ENCODE measurements at places on chromosomes 12 and 14.

- no peak for DNase-seq
Observed at GRCh38 chr14:33676135-33676566, 274.7 kb downstream of the EGLN3 start.

- no peak for DNase-seq
Observed at GRCh38 chr12:31321897-31322228, 4.1 kb downstream of the SINHCAF start.

DNA sequence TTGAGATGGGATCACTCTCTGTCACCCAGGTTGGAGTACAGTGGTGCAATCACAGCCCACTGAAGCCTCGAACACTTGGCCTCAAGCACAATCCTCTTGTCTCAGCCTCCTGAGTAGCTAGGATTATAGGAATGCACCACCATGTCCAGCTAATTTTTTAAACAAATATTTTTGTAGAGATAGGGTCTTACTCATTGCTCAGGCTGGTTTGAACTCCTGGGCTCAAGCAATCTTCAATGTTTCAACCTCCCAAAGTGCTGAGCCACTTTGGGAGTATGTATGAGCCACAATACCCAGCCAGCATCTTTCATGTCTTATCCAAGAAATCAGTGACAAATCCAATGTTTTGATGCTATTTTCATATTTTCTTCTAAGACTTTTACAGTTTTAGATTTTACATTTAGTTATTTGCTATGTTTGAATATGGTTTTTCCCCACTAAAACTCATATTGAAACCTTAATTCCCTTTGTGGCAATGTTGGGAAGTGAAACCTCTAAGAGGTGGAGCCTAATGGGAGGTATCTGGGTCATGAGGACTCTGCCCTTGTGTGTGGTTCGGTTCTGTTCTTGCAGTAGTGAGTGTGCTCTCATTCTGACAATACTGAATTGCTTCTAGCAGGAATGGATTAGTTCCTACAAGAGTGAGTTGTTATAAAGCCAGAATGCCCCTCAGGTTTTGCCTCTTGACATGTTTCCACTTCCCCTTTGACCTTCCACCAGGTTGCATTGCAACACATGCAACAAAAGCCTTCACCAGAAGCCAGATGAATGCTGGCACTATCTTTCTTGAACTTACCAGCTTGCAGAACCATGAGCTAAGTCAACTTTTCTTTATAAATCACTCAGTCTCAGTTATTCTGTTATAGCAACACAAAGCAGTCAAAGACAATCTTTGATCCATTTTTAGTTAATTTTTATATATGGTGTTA lies 80.8 kb upstream of the AMIGO2 start:
- no peak for DNase-seq

DNA sequence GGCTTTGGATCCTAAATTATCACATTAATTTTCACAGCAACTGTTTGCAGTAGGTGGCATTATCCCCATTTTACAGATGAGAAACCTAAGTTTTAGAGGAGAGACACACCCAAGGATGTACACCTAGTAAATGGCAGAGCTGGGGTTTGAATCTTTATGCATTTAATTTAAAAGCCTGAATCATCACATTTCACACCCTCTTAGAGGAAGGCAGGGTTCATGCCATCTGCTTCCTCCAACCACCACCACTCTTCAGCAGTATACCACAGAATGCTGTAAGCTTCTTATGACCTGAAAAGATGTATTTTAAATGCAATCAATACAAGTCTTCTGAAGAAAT lies 90.3 kb downstream of the CRADD start:
- DNase-seq: no peak

DNA sequence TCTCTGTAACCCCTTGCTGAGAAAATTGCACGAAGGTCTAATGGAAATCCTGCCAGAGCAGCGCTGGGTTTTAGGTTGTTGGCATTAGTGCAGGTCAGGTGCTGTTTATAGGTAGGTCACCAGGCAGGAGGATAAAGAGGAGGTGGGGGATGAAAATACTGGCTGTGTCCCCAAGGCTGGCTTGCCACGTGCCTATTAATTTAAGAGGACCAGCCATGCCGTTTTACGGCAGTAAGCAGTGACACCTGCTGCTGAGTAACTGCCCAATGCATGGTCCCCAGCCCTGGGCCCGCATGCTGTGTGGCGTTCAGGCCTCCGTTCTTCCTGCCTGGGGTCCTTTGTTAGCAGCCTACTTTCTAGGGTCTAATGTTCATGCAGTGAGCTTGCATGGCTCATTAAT lies 67.2 kb downstream of the WDR20 start:
- no peak for DNase-seq

- no peak for DNase-seq
Observed at GRCh38 chr12:19462406-19462805, 23.1 kb downstream of the AEBP2 start.

DNA sequence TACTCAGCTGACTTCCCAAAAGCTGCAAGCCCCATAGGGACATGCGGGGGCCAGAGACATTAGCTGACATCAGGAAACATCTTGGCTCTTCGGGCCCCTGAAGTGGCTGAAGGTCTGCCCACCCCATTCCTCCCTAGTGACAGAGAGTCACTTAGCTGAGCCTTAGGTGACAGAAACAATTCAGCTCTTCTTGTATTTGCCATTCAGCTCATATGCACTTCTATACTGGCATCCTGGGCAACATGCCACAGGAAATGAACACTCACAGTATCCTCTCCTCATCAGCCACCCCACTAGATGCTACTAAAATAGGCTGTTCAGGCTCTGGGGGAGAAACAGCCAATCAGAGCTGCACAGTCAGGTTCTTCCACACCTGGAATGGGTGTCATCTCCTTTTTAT lies 3.4 kb downstream of the DCTN2 start:
- no peak for DNase-seq

DNA sequence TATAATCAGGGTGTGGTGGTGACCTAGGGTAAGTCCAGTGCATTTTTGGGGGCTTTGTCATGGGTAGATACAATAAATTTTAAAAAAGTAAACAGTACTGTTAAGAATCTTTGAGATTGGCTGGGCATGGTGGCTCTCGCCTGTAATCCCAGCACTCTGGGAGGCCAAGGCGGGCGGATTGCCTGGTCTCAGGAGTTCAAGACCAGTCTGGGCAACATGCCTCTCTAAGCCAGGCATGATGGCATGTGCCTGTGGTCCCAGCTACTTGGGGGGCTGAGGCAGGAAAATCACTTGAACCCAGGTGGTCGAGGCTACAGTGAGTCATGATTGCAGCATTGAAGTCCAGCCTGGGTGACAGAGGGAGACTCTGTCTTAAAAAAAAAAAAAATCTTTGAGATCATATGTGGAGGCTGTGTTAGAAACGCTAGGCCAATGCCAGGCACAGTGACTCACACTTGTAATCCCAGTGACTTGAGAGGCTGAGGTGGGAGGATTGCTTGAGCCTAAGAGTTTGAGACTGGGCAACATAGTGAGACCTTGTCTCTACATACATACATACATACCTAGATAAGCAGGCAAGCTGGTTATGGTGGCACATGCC lies 67.7 kb downstream of the PRKCH start:
- no peak for DNase-seq

DNA sequence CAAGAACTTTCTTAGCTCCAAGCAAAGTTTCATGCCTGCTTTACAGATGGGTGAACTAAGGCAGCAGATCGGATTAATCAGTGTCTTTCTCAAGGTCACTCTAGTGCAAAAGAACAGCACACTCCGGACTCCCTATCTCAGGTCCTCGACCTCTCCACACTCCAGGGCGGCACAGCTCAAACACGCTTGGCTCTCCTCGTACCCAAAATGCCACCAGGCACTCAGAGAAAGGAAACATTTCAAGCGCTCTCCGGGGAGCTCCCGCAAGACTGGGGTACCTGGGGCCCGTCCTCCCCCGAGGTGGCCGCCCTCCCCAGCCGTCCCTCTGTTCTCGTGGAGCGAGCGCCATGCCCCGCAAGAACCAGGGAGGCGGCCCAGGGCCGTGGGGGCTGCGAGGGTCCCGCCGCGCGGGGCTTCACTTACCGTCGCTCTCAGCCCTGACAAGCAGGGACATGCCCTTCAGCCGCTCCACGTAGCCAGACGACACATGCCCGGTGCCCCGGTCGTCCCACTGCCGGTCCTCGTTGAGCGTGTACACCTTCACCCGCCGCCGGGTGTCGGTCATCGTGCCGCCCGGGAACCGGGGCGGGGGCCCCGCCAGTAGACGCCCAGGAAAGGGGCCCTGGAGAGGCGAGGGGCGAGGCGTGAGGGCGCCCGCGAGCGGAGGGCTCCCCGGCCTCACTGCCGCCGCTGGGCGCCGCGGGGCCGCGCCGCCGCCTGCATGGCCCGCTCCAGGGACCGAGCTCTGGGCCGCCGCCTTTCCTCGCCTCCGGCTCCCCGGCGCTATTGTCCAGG lies 830 bp downstream of the PPP4R3A start:
- peak; percentile 32 for DNase-seq

DNA sequence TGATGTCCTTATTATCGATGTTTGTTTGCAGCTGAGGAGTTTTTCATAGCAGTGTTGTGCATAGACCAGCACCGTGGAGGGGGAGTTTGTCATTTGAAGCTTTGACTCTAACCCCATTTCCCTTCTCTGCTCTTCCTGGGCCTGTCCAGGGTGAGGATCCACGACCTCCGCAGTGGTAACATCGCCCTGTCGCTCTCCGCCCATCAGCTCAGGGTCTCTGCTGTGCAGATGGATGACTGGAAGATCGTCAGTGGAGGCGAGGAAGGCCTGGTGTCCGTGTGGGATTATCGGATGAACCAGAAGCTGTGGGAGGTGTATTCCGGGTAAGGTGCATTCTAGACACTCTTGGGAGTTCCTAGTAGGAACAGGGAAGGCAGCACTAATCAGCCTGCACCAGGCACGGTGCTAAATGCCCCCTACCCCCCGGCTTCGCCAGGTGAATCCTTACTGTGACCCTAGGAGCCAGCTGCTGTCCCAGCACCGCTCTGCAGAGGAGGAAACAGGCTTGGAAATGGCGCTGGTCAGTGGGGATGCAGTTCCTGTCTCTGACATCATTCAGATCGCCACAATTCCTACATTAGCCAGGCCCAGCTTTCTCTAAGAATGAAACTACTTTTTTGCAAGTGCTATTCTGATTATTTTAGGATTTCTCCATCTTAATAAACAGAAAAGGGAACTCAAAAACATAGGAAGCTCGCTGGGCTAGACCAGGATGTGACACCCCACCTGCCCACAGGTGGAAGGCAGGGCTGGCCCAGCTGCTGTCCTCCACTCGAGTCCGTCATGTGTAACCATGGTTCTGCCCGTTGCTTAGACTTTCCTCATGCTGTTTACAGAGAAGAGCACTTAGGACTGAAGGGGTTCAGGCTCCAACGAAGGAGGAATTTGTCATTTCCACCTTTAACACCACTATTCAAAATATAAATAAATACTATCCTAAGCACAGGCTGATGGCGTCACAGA lies 74.9 kb downstream of the TESC start:
- no peak for DNase-seq

DNA sequence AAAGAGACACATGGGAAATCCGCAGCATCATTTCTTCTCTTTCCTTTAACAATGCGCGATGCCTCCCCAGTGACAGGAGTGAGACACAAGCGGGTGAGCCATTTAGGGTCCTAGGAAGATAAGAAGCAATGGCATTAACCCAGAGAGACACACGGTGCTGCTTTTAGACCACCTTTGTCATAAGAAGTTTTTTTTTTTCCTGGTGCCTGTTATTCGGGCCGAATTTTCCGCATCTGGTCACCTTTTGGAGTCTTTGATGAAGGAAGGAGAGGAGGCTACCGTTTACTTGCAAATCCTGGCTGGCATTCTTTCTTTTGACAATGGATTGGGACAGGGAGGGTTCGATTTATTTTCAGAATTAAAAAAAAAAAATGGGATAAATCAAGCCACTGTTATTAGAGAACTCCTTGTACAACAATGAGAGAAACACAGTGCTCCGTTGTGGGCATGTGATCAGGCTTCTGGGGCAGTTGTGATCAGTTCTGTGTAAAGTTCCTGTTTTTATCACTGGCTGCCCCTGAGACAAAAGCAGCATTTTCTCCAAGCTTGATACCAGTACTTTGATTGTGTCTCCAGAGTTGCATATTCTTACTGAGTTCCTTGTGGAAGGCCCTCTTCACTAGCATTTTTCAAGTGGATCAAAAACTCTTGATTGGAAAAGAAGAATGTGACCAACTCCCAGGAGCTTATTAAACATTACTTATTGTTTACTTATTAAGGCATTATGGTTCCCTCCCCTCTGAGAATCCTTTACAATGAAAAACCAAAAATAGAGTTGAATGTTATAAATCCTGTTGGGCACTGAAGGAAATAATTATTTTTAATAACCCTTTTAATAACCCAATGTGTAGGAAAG lies 1.1 kb downstream of the DIP2B start:
- DNase-seq: no peak

DNA sequence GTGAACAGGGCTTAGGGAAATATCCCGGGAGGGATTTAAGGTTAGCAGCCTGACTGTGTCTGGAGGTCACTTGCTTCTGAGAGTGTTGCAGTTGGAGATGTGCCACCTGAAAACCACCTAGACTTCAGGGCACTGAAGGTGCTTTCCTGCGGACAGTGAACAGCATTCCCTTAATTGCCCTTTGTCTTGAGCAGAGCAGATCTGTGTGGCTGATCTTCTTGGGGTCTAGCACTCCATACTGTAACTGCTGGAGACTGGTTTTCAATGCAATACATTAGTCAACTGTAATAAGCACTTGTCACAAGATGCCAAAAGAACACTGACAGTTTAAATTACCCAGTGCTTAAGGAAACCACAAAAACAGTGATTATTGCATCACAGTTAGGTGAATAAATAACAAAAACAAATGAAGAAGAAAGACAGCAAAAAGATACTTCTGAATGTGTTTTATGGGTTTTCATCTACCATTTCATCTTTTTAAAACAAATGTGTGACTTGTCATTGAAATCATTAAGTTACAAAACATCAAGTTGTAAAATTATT lies 111.8 kb downstream of the PRIMA1 start:
- DNase-seq: no peak

- no peak for DNase-seq
Observed at GRCh38 chr12:106416273-106416672, 58.7 kb downstream of the POLR3B start.

DNA sequence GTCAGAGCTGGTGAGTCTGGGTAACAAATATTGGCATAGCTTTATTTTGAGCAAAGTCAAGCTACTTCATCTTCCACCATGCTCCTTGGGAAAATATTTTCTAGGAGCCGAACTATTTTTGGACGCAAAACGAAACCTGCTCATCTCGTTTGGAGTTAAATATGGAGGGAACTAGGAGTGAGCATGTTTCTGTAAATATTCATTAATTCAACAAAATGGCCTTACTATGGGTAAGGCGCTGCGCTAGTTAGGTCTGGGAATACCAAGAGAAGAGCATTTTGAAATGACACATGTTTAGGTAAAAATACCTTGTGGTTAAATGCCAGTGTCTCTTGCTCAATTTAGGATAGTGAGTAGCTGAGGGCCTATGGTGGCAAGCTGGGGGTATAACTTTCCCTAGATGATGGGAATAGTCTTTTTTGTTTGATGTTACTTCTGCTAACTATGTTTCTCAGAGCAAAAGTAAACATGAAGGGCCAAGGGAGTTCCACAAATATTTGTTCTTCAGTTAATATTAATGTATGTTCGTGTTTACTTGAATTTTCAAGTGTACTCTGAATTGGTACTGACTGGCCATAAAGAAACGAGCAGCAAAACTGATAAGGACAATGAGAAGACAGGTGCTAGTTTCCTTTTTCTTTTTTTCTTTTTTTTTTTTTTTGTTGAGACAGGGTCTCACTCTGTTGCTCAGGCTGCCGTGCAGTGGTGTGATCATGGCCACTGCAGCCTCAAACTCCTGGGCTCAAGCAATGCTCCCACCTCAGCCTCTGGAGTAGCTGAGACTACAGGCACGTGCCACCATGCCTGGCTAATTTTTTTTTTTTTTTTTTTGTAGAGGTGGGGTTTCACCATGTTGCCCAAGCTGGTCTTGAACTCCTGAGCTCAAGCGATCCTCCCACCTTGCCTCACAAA lies 77.7 kb downstream of the MAP1LC3B2 start:
- DNase-seq: no peak

GRCh38 chr14:20811986-20812975 lies 9.6 kb upstream of the RNASE1 start:
- DNase-seq: no peak

Measured in stimulated activated CD4-positive, alpha-beta T cell treated with anti-CD3 and anti-CD28 coated beads, Interleukin-4, amount 100 ng/mL, for 48 hours (primary cell).